Effector memory CD4-positive, alpha-beta T cell (primary cell): ENCODE measurements at places on chromosomes 7 and 10.

DNA sequence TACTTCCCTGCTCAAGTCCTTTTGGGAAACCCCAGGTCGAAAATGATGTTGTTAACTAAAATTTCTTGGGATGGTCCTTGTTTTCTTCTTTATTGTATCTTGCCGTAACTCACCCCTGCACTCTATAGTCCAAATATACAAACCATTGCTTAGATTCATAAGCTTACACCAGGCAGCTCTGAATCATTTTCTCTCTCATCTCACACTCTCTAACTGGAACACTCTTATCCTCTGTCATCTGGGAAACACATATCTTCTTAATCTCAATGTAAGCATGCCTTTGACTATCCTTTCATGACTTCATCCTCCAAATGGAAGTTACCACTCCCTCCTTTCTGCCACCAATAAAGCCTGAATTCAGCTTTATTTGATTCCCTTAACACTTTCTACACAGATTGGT is 175.8 kb upstream of the ANK3 start:
- DNase-seq = no peak

- DNase-seq = peak; percentile 75
Observed at GRCh38 chr7:44633254-44634186, 27.1 kb downstream of the OGDH start.

DNA sequence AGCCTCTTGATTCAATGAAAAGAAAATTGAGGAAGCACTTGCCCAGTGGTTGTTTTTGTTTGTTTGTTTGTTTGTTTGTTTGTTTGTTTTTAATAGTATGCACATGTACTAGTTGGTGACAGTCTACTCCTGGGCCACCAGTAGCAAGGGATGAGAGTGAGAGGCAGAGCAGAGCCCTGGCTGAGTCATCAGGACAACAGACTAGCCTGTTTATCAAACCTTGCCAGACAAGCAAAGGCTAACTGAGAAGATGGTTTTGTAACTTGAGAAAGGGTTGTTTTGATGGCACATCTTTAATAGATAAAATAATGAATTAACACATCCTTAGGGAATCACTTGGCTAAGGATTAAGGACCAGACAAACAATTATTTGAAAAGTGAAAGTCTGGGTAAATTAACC is 78.1 kb downstream of the INHBA start:
- DNase-seq = no peak

GRCh38 chr7:40043164-40043563 is 91.3 kb downstream of the MPLKIP start:
- DNase-seq = no peak

GRCh38 chr10:18665815-18666558 is 6.8 kb downstream of the ARL5B start:
- no peak for DNase-seq
